ENCODE measurements at places on chromosomes 6 and 20.

DNA sequence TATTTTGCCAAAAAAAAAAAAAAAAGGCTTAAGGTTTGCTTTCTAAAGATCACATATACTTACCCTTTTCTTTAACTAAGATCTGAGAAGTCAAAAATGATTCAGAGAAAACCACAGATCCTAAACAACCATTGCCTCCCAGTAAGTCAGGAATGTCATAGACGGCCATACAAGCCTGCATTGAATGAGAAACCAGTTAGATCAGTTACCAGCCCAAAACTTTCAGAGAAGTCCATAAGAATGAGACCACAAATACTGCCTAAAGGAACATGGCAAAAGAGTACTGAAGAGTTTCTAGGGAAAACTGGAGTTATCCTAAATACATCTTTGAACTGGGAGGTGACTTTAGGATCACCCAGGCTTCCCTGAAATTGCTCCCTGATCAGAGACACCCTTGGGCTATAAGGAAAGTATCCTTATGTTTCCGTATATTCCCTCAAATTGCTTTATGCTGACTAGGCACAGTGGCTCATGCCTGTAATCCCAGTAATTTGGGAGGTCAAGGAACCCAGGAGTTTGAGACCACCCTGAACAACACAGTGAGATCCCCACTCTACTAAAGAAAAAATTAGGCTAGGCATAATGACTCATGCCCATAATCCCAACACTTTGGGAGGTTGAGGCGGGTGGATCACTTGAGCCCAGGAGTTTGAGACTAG, 79.4 kb upstream of the SLC4A11 start:
- DNase-seq: no peak

DNA sequence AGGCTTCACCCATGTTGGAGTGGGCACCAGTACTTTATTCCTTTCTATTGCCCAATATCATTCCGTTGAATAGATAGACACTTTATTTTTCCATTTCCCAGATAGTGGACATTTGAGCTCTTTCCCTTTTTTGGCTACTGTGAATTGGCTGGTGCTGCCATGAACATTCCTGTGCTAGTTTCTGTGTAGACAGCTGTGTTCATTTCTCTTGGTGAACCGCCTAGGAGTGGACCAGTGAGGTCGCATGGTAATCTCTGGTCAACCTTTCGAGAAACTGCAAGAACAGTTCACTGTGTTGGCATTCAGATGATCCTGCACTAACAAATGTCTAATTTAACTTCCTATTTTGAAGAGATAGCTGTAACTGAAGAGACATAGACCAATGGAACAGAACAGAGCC, 58.6 kb downstream of the RAMACL start:
- no peak for DNase-seq

DNA sequence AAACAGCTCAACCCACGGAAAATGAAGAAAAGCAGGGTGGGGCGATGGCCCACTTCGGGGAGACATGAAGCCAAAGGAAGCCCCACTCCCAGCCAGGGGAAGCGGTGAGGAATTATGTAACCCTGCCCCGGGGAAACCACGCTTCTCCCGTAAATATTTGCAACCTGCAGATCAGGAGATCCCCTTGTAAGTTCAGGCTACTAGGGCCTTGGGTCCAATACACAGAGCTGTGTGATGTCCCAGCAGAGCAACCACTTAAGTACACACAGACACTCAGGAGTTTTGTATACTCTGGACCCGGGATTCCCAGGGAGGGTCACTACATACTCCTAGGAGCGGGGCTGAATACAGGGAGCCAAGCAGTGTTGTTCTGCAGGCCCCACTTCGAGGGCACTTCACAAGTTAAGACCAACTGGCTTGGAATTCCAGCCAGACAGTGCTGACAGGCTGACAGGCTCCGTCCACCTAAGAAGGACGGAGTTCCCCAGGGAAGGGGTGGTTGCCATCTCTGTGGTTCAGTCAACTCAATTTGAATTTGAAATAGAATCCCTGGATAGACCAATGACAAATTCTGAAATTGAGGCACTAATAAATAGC, 301.4 kb upstream of the THEMIS start:
- no peak for DNase-seq

- no peak for DNase-seq
Measured at GRCh38 chr6:158663625-158664165, 13.8 kb downstream of the SYTL3 start.
